HEK293T (cell line): ENCODE measurements at places on chromosomes 16 and 17.
A peak's percentile ranks its signal among the peaks of the same experiment; 100 is the strongest.

GRCh38 chr17:40310882-40311391 lies 2.0 kb downstream of the RARA start:
- DNase-seq: no peak

- peak; percentile 33 for DNase-seq
Observed at GRCh38 chr17:15444805-15445204, 22.6 kb downstream of the CDRT4 start.

DNA sequence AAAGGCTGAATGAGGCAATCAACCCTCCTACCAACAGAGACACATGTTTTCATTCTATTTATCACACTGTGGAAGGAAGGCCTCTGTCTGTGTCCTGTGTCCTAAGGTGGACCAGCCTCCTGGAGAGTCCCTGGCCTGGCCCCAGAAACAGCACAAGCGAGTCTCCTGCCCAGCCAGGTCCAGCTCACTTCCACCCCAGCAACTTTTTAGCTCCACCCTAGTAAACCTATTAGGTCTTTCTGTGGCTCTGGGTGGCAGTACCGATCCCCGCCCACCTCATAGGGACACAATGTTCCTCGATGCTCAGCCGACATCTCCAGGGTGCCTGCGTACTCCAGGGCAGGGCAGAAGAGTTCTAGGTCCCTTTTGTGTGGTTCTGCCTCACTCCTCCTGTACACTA lies 10.7 kb downstream of the DRC3 start:
- no peak for DNase-seq

- DNase-seq: no peak
Observed at GRCh38 chr16:48318630-48319029, 66.6 kb downstream of the SIAH1 start.

GRCh38 chr16:53091466-53092211 lies 36.8 kb downstream of the CHD9 start:
- no peak for DNase-seq

GRCh38 chr17:7204828-7205461 lies 14.7 kb downstream of the DLG4 start:
- DNase-seq: peak; percentile 74

DNA sequence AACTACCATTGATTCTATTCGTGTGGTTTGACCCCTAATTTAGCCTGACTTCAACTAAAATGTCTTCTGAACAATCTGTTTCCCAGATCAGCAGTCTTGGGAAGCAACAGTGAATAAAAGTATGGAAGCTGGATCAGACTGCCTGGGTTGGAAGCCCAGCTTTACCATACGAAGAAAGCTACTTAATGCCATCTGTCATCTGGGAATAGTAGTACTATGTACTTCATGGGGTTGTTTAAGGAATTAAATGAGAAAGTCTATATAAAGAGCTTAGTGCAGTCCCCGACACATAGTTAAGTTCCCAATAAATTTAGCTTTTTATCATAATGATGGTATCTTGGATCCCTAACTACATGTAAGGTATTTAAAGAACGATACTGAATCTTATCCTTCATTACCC lies 151.5 kb upstream of the ERCC4 start:
- no peak for DNase-seq

GRCh38 chr16:84597931-84598351 lies 19.9 kb downstream of the COTL1 start:
- DNase-seq: no peak

- no peak for DNase-seq
Observed at GRCh38 chr17:77142689-77143088, 1.9 kb downstream of the SEC14L1 start.

DNA sequence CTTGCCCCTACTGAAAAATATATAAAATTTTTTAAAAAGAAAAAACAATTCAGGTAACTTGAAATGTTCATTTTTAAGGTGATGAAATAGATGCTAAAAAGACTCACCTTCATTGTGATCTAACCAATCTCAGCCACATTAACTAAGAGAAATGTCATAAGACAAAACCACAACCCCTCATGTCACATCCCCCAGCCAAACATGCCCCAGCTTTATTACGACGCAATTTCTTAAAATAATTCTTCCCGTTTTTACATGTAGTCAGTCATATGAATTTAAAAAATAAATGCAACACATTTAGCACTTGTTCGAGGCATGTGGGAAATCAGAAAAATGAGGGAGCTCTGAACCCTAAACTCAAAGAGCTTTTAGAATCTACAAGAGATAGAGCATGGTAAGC lies 9.5 kb downstream of the AMFR start:
- DNase-seq: no peak

GRCh38 chr17:2068519-2069051 lies 13.7 kb downstream of the HIC1 start:
- no peak for DNase-seq

DNA sequence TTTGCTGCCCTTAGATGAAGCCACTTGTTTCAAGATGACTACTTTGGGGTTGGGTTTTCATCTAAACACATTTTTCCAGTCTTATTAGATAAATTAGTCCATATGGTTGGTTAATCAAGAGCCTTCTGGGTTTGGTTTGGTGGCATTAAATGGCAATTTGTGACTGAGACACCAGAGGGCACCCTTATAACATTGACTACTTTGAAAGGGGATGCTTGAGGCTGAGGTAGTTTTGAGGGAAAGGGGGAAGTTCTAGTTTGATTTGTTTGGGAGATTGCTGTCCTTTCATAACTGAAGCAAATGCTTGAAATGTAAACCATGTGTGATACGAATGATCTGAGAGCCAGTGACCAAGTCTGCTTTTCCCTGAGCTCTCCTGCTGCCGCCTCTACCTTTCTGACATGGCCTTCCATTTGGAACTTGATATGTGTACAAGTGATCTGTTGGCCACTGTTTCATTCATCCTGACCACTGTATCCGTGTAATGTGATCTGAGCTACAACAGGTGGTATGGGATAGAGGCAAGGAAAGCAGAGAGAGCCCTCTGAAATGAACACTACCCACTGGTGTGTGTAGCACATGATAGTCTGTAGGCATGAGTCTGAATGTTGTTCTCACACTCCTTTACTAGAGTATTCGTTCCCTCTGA lies 5.8 kb upstream of the RARA start:
- DNase-seq: peak; percentile 34

DNA sequence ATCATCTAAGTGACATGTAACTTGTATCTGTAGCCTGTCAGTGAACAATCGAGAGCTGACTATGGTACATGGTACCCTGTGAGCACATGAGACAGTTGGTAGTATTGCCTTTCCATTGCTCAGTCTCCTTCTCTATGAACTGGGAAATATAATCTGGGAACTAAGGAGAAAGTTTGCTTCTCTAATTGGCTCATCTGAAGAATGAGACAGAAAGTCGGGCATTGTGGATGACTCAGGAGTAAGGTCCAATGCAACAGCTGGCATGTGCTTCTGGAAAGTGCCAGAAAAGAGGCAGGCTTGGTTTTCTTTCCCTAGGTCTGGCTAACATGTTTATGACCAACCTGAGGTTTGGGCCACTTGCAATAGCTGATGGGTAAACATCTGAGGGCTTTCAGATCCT lies 51.9 kb downstream of the ZZEF1 start:
- no peak for DNase-seq

DNA sequence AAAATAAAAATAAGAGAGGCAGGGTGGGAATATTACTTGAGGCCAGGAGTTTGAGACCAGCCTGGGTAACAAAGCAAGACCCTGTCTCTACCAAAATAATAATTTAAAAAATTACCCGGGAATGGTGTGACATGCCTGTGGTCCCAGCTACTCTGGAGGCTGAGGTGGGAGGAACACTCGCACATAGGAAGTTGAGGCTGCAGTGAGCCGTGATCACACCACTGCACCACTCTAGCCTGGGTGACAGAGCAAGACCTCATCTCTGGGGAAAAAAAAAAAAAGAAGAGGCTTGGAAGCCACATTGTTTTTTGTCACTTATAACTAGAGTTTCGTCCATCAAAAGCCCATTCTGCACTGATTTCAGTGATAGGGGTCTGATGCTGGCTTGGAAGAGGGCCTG lies 3.3 kb upstream of the TMEM235 start:
- DNase-seq: no peak

GRCh38 chr17:61904094-61904710 lies 23.6 kb downstream of the INTS2 start:
- DNase-seq: no peak

- DNase-seq: no peak
Observed at GRCh38 chr17:48451489-48451888, 21.5 kb upstream of the SKAP1 start.

DNA sequence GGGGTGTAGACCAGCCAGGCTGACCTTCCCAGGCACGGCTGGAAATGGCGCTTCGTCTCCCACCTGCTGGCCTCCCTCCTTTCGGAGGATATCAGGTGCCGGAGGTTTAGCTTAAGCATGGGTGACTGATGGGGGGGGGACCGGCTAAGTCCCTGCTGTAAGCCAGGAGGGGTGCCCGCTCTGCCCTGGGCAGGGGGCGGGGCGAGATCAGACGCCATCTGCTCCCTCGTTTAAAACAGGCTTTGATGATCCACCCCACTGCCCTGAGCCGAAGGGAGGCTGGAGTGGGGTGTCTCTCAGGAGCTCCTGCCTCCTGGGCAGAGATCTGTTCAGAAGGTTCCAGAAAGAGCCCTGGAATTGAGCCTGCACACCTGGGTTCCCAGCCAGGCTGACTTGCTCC lies 26.0 kb downstream of the C16orf74 start:
- no peak for DNase-seq

GRCh38 chr17:82930924-82931698 lies 91.3 kb upstream of the ZNF750 start:
- DNase-seq: no peak

DNA sequence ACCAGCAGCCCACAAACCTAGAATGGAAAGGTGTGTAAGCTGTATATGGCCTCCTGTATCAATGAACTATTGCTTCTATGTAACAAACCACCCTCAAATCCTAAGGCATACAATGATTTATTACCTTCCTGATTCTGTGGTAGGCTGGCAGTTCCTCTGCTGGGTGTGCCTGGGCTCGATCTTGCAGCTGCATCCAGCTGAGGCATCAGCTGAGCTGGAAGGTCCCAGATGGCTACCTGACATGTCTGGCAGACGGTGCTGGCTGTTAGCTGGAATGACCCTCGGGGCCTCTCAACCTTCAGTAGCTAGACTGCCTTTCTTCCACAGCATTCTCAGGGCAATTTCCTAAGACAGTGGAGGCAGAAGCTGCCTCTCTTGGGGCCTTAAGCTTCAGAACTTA lies 152.7 kb downstream of the RAB11FIP4 start:
- DNase-seq: no peak

- peak; percentile 32 for DNase-seq
Observed at GRCh38 chr16:56931271-56931891, 561 bp upstream of the HERPUD1 start.

GRCh38 chr16:70750893-70751467 lies 50.0 kb downstream of the VAC14 start:
- DNase-seq: no peak

GRCh38 chr17:40317345-40317873 lies 8.4 kb downstream of the RARA start:
- peak; percentile 23 for DNase-seq

- peak; percentile 64 for DNase-seq
Observed at GRCh38 chr17:21286066-21286770, 1.7 kb downstream of the MAP2K3 start.

DNA sequence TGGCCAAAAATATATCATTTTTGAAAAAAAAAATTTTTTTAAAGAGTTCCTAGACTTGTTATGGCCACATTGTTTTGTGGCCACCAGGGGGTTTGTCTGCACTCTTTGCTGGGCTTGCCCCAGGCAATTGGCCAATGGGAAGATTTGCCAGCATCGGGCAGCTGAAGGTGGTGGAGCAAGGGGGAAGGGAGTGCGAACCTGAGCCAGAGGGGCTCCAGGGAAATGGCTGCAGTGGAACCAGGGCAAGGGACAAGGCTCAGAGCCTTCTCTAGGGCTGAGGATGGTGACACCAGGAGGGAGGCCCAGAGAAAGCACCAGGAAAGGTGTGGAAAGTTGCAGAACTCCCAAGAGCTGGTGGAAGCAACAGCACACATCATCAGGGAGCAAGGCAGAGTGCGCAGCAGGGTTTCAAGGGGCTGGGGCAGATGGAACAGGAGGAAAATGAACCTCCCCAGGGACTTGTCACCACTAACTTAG lies 15.5 kb upstream of the CMIP start:
- DNase-seq: peak; percentile 59

- no peak for DNase-seq
Observed at GRCh38 chr16:88522276-88522949, 47.8 kb upstream of the ZC3H18 start.

GRCh38 chr16:20883554-20884239 lies 16.5 kb downstream of the DCUN1D3 start:
- DNase-seq: no peak

- no peak for DNase-seq
Observed at GRCh38 chr16:57061084-57061905, 31.1 kb upstream of the CPNE2 start.
